ENCODE measurements at places on chromosomes 2 and 18.

DNA sequence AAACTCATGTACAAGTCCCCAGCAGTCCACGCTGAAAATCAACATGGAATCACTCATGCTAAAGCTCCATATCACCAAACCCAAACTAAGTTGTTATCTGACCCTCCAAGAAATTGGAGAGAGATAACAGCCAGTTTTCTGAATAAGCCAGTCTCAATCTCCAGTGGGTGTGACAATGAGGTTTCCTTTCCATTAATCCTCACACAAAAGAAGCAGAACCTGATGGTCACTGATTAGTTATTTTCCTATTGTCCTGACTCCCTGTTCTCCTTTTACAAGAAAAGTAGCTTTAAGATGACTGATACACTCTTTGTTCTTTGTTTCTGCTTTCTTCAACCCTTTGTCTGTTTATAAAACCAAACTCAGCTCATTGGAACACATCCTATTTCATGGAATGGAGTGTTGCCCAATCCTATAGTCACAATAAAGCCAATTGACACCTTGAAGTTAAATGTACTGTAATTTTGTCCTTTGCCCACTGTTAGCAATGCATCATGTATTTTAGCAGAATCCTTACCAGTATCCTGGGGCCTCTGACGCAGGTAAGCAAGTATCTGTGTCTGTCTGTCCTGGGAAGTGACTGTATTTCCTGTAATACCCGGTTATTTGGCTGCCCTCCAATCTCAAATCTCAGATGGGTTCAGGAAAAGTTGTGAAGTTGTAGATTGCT lies 30.6 kb upstream of the SH3RF3 start:
- DNase-seq: no peak

DNA sequence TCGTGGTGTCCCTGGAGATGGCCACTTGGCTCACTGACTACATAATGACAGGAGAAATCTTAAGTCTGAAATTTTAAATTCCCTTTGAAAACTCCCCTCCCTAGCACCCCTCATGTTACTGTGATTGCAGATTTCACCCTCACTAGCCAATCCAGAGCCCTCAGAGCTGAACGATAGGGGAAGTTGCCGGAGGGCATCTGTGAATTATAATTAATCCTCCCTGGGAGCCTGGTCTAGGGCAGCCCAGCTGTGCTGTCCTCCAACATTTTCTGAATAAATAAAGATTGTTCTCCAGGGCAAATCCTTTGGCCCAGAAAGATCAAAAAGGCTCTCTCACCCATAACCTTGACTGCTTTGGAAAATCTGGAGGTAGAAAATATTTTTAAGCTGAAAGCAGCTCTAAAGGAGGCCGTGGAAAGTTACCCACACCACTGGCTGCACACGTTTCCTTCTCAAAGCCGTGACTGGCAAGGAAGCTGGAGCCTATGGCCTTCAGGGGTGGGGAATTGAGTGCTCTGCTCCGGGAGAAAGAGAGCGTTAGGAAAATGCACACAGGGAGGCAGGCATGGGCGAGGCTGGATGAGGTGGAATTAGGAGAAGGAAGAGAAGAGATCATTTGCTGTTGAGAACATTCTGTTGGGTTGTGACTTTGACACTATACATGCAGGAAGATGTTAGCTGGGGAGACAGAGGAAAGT lies 68.9 kb upstream of the CNGA3 start:
- no peak for DNase-seq

GRCh38 chr2:139162456-139162855 lies 382.3 kb upstream of the NXPH2 start:
- no peak for DNase-seq

DNA sequence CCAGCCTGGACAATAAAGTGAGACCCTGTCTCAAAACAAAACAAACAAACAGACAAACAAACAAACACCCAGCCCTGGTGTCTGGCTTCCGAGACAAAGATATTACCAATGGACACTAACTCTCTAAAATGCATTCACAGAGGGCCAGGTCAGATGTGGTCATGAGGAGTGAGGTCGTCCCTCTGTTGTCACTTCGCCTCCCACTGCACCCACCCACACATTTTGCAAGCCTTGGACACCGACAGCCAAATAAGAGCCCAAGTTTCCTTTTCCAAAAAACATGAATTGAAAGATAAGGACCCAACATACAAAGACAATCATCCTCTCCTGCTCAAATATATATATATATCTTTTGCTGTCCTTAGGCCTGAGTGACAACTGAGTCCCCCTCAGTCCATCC lies 319.9 kb downstream of the TSN start:
- no peak for DNase-seq

- DNase-seq: no peak
Observed at GRCh38 chr18:68733707-68734106, 18.8 kb upstream of the TMX3 start.

GRCh38 chr2:216934151-216934550 lies 74.3 kb upstream of the TNP1 start:
- DNase-seq: no peak

- no peak for DNase-seq
Observed at GRCh38 chr2:73736378-73736777, 767 bp downstream of the TPRKB start.

- no peak for DNase-seq
Observed at GRCh38 chr2:20455076-20455587, 8.3 kb downstream of the RHOB start.

- no peak for DNase-seq
Observed at GRCh38 chr2:72175636-72176035, 28.0 kb upstream of the CYP26B1 start.

GRCh38 chr2:8607606-8608005 lies 74.2 kb upstream of the ID2 start:
- DNase-seq: no peak

GRCh38 chr2:230942920-230943896 lies 18.2 kb upstream of the GPR55 start:
- peak; percentile 37 for DNase-seq

GRCh38 chr2:132766573-132766972 lies 96.6 kb upstream of the LYPD1 start:
- DNase-seq: no peak

Data from stimulated activated naive CD4-positive, alpha-beta T cell treated with Interleukin-2 at 50 U/mL for 16 hours (primary cell).